ENCODE measurements at places on chromosomes 13 and 19.

- no peak for DNase-seq
Observed at GRCh38 chr13:105084931-105085330, 1450.5 kb downstream of the EFNB2 start.

DNA sequence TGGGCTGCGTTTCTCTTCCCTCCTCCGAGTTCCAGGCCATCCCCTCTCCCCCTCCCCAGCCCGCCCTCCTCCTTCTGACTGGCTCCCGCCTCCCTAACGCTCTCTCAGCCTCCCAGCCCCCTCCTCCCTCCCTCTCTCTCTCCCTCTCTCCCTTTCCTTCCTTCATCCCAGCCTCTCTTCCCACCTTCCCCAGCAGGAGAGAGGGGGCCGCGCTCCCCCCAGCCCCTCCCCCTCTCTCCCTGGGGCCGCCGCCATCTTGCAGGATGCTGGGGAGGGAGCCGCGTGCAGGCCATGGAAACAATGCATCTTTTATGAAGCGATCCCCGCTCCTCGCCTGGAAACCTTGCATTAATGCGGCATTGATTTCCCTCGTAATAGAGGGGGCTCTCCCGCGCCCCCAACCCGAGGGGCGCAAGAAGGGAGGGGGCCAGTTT is 42.6 kb upstream of the ADGRL1 start:
- DNase-seq: no peak

DNA sequence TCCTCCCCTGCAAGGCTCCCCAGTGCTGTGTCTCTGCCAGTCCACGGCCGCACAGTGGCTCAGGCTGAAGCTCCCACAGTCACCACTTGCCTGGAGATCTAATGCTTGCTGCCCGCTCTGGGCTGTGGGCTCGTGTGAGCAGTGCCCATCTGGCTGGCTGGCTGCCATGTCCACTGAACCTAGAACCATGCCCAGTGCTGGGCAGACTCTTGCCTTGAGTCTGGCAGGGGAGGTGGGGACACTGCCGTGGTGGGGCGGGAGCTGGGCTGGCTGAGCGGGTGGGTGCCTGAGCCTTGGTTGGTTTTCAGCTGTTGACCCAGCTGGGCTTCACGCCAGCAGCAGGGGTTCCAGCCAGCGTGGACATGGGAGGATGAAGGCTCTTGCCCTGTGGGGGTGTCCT is 52.3 kb downstream of the CRTC1 start:
- no peak for DNase-seq

- no peak for DNase-seq
Observed at GRCh38 chr13:110519506-110519905, 42.0 kb downstream of the RAB20 start.

DNA sequence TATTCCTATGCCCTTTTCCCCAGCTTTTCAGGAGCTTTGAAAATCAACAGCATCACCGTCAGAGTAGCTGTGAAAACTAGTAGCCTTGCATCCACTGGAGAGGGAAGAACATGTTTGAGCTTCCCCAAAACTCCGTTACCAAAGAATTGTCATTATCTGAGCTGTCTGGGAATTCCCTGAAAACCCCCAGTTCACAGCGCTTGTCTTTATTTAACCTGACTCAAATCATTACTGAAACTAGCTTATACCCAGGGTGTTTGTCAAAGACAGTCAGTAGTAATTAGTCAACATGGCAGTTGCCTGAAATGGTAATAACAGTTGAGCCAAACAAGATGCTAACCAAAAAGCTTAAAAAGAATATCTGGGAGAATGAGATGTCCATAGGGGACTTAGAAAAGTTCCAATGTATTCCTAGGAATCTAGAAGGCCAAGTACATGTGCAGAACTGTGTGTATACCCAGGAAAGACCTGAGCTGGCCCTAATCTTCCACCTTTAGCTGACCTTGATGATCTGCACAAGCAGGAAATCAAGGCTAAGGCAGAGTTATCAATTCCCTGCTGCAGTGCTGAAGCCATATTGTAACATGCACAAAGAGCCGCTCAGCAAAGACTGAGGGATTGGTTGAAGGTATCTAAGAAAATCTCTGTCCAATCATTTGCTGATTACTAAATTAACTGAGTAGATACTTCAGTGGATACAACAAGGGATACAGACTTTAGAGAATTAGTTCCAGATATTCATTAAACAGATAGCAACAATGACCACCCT is 130.8 kb downstream of the KL start:
- DNase-seq: no peak

DNA sequence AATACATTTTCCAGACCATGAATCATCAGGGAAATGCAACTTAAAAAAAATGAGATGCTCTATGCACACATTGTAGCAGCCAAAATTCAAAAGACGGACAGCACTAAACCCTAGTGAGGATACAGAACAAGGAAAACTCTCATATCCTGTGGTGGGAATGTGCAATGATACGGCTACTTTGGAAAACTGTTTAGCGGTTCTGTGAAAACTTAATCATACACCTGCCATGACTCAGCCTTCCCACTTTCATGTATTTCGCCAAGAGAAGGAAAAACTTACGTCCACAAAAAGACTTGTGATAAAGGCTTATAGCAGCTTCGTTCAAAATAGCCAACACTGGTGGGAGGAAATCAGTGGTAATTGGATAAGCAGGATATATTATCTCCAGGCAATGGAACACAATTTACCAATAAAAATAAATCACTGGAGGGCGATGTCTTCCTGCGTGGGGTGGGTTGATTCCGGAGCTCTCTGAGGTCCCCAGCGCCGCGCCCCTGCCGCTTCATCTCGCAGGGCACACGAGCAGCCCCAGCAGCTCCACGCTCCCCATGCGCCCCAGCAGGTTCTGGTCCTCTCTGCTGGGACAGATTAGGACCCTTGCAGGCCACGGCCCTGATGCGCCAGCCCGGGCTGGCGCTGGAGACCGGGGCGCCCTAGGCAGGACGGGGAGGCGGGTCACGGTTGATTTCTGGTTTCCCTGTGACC is 97.2 kb upstream of the ARHGEF7 start:
- DNase-seq: no peak

GRCh38 chr13:104869501-104869900 is 1666.0 kb downstream of the EFNB2 start:
- peak; percentile 57 for DNase-seq

DNA sequence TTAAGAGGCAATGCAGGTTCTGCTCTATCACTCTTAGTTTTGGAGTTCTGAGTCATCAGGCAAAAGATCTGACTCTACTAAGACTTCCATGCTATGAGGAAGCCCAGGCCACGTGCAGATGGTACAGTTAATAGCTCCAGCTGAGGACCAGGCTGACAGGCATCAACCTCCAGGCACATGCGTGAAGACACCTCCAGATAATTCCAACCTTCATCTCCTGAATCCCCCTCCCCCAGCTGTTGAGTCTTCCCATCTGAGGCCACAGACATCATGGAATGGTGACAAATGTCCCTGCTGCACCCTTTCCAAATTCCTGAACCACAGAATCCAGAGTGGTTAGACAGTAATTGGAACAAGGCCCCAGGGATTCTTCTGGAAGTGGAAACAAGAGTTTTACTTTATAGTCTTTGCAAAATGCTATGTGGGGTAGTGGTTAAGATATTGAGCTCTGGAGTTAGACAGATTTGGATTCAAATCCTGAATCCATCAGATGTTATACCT is 183.8 kb downstream of the KLF5 start:
- DNase-seq: no peak

GRCh38 chr19:13315495-13315894 is 165.3 kb downstream of the IER2 start:
- DNase-seq: no peak

DNA sequence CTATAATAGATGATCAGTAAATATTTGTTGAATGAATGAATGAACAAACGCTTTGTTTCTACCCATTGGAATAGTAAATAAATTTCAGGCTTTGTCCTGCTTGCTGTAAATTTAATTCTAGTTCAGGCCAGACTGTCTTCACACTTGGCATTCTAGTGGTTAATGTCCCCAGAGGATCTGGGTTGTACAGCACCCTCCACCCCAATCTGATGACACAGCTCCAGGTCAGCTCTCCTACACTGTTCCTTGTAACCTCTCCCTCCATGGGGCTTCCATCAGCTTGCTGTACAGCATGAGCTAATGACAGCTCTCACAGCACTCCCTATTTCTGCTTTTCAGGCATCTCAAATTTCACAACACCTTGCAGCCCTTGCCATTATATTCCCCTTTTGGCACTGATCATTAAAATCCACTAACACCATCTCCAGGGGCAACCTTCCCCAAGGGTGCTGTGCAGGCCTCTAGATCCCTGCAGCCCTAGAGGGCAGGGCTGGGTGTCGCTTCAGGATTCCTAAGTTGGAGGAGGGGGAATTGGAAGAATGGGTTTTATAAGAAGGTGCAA is 12.7 kb upstream of the KL start:
- DNase-seq: no peak

DNA sequence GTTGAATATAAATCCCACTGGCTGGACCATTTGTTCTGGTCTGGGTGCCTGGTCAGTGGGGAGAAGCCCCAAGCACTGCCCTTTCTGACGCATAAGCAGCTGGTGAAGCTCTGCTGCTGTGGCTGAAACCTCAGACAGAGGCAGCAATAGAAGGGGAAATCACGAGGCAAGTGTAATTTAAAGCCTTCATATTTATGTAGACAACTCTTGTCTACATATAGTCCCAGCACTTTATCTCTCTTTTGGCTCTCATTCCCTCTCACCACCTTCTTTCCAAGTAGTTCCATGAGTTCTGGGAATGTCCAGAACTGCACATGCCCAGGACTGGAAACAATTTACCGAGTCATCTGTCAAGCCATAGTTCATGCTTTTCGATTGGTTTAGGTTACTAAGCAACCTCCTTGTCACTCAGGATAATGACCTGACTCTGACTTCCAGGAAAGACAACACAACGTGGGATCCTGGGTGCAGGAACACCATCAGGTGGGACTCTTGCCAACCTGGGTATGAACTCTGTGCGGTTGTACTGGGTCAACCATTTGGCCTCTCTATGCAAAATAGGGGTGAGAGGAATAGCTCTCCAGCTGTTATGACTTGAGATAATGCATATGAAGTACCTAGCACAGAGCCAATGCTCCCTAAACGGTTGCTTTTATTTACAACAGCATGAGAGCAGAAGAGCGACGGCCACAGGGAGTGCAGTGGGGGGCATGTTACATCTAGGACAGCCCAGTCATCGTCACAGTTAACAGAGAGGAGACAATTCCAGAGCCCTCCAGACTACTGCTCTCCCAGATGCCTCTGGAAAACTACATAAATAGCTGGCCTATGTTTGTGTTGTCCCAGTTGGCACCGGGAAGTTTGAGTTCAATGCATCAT is 321.9 kb downstream of the FOXO1 start:
- DNase-seq: no peak

- DNase-seq: no peak
Observed at GRCh38 chr13:79194272-79194671, 211.8 kb downstream of the RBM26 start.

DNA sequence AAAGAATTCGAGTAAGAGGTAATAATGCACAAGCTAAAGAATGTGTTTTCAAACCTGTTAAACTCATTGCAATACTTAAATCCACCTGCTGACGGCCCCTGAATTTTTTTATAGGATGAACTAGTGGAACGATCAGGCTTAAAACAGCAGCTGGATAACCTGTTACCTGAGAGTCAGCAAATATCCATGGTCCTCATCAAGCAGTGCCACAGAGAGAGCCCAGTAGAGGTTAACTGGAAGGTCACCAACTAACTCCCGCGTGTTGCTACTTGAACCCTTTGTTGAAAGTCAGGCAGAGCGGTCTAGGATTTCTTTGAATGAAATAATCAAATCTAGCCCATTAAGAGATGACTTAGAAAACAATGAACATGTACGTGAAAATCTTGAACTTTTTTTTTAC is 47.6 kb upstream of the SPRY2 start:
- DNase-seq: no peak

GRCh38 chr19:5826531-5827341 is 12.8 kb downstream of the FUT6 start:
- DNase-seq: peak; percentile 43

DNA sequence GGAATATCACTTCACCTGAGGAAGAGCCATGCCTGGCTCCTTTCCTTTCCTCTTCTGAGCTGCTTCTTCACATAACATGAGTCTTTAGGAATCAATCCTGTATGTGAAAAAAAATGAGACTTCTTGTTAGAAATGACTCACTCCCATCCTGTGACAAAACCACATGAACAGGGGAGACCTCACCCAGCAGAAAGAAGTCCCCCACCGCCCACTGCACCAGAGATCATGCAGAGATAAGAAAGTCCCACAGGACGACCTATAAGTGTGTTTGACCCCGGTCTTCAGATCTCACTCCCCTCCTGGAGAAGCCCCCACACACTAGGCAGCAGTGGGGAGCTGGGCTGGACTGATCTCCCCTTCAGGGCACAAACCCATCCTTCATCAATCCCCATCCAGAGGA is 7.8 kb downstream of the ZNF600 start:
- DNase-seq: no peak

GRCh38 chr13:70758932-70759331 is 650.7 kb upstream of the KLHL1 start:
- DNase-seq: no peak

- DNase-seq: no peak
Observed at GRCh38 chr19:56273563-56274117, 1.1 kb downstream of the EDDM13 start.

GRCh38 chr19:39631626-39632025 is 24.1 kb upstream of the LGALS16 start:
- DNase-seq: no peak

- no peak for DNase-seq
Observed at GRCh38 chr19:40056505-40056904, 474 bp upstream of the ZNF780B start.

GRCh38 chr19:35717665-35718344 is at the start of gene KMT2B:
TSS of gene KMT2B (plus strand) at chr19:35718003. CDS start at chr19:35718019, 16 bp downstream.
- no peak for DNase-seq

DNA sequence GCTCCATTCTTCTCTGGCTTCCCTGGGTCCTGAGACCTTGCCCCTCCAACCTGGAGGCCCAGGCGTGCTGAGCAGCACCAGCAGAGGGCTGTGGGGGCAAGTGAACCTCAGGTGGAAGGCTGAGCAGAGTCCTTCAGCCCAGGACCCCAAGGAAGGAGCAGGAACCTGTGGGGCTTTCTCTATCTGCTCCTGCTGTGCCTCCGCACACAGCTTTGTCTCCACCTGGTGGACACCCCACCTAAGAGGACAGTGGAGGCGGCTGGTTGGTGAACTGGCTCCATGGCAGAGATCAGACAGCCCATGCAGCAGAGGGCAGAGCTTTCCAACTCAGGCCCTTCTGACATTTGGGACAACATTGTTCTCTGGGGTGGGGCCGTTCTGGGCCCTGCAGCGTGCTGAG is 19.7 kb downstream of the ZFR2 start:
- DNase-seq: peak; percentile 14

GRCh38 chr19:19321141-19321577 is 530 bp downstream of the MAU2 start:
- DNase-seq: peak; percentile 29

DNA sequence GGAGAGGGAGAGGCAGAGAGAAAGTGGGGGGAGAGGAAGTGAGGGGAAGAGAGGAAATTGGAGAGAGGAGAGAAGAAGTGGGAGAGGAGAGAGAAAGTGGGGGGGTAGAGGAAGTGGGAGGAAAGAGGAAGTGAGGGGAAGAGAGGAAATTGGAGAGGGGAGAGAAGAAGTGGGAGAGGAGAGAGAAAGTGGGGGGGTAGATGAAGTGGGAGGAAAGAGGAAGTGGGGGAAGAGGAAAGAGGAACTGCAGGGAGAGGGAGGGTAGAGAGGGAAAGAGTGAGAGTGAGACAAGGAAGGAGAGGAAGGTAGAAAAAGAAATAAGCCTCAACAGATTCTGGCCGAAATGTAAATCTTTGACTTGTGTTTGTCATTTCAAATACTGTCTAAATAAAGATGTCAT is 146.6 kb downstream of the KLF12 start:
- peak; percentile 25 for DNase-seq

All from HL-60 (cell line).